CD4-positive, alpha-beta T cell (primary cell): ENCODE measurements at places on chromosomes 3 and 15. TPM values are rescaled to one million over a fixed set of nuclear protein-coding genes. Genes with fewer than 3 reads are reported as not detected.

- no peak overlapping the region for H3K4me3 ChIP-seq
- no peak for DNase-seq
- no peaks in the 10 kb centered on the region for H3K4me1 ChIP-seq
These were observed 1501.0 kb downstream of the SI start for GRCh38 chr3:163577271-163577670.

DNA sequence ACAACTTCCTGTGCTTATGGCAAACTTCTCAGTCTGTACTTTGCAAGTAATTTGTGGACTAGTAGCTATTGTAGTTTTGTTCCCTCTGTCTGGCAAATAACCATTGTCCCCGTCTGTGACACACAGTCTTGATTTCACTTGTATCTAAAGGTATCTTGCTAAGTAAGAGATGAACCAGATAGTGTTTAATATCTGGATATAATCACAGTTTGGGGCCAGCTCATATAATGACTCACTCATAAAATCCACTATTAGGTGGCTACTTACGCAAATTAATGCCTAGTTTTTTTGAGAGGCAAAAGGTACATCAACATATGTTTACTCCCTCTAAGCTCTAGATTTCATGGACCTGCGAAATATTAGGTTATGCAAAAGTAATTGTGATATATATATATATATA is 30.4 kb downstream of the VGLL3 start:
- no peak overlapping the region for H3K4me3 ChIP-seq
- no peaks in the 10 kb centered on the region for H3K27me3 ChIP-seq
- H3K27ac ChIP-seq = no peak overlapping the region
- DNase-seq = no peak
- no peaks in the 10 kb centered on the region for H3K36me3 ChIP-seq
- no peaks in the 10 kb centered on the region for H3K4me1 ChIP-seq

GRCh38 chr3:108053067-108053466 is 37.8 kb downstream of the CD47 start:
- no peaks in the 10 kb centered on the region for H3K27me3 ChIP-seq
- no peak for DNase-seq
- peaks cover 11% of the 10 kb centered on the region for H3K4me1 ChIP-seq
- no peak overlapping the region for H3K27ac ChIP-seq
- peaks cover 88% of the 10 kb centered on the region for H3K36me3 ChIP-seq

GRCh38 chr15:43286074-43286473 is 19.3 kb upstream of the TGM5 start:
- no peak for DNase-seq
- no peaks in the 10 kb centered on the region for H3K27me3 ChIP-seq
- no peaks in the 10 kb centered on the region for H3K4me1 ChIP-seq
- H3K27ac ChIP-seq = no peak overlapping the region

- no peak overlapping the region for H3K4me3 ChIP-seq
- H3K4me1 ChIP-seq = peaks cover 14% of the 10 kb centered on the region
- no peaks in the 10 kb centered on the region for H3K36me3 ChIP-seq
- H3K27me3 ChIP-seq = no peaks in the 10 kb centered on the region
- no peak overlapping the region for H3K27ac ChIP-seq
These were observed 68.0 kb downstream of the TRAK1 start for GRCh38 chr3:42159147-42159546.

- no peak overlapping the region for H3K27ac ChIP-seq
- no peak overlapping the region for H3K4me3 ChIP-seq
These were observed 232.0 kb downstream of the KCNMB2 start for GRCh38 chr3:178768072-178768864.

DNA sequence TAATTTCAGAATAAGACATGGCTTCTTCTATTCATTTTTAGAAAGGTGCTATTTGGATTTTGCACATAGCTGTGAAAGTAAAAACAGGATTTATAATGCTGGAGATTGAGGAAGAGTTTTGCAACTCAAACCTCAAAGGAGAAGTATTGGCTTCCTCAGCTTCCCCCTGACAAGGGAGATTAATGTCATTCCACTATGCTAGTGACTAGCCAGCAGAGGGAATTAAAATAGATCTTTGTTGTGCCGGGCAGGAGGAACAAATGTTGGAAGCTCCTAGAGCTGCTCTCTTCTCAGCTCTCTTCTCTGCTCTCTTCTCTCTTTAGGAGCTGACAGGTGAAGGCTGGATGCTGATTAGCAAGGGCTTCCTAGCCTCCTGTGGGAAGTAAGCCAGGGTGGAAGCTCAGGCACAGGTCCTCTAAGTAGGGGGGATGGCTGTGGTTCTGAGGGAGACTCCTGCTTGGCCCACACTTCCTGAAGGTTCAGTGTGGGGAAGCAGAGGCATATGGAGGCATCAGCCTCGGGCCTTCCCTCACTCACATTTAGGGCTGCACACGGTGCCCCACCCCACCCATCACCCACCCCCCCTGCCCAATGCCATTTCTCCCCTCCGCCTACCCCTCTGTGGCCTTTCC is 29.6 kb downstream of the CX3CR1 start:
- H3K27me3 ChIP-seq = no peaks in the 10 kb centered on the region
- no peak for DNase-seq
- no peak overlapping the region for H3K27ac ChIP-seq
- H3K4me1 ChIP-seq = peaks cover 3% of the 10 kb centered on the region
- no peaks in the 10 kb centered on the region for H3K36me3 ChIP-seq
- no peak overlapping the region for H3K4me3 ChIP-seq

DNA sequence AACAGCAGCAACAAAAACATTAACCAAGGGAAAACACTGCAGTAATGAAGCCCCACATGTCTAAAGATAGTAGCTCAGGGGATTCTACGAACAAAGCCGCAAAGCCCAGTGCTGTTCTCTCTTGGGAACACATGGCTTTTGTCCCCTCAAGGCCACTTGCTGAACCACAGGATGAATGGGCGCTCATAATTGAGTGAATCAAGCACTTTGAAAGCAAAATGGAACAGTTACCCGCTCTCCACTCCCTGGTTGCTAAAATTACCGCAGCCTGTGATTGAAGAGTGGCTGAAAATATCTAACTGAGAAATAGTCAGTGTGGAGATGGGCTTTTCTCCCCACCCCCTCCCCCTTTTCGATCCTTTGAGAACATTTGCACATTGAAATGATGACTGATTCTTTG is 39.6 kb downstream of the RASGRF1 start:
- no peak for DNase-seq
- no peaks in the 10 kb centered on the region for H3K36me3 ChIP-seq
- H3K27ac ChIP-seq = no peak overlapping the region
- no peaks in the 10 kb centered on the region for H3K4me1 ChIP-seq
- no peak overlapping the region for H3K4me3 ChIP-seq
- H3K27me3 ChIP-seq = no peaks in the 10 kb centered on the region

DNA sequence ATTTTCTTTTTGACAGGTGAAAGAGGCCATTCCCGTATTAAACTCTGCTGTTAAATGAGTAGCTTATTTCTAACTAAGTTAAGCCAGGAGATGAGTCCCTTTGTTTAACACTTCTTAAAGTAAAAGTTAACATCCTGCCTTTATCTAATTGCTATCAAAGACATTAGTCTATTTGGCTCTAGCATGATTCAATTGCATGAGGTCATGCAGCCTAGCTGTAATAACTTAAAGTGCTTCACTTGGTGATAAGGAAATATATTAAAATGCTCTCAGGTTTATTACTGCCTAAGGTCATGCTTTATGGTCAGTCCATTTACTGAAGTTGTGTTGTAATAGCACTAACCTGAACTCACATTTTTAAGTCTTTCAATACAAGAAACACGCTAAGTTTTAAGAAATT is 82.3 kb upstream of the MLF1 start:
- DNase-seq = no peak
- H3K36me3 ChIP-seq = no peaks in the 10 kb centered on the region
- no peak overlapping the region for H3K4me3 ChIP-seq
- H3K4me1 ChIP-seq = no peaks in the 10 kb centered on the region
- no peaks in the 10 kb centered on the region for H3K27me3 ChIP-seq
- H3K27ac ChIP-seq = no peak overlapping the region

DNA sequence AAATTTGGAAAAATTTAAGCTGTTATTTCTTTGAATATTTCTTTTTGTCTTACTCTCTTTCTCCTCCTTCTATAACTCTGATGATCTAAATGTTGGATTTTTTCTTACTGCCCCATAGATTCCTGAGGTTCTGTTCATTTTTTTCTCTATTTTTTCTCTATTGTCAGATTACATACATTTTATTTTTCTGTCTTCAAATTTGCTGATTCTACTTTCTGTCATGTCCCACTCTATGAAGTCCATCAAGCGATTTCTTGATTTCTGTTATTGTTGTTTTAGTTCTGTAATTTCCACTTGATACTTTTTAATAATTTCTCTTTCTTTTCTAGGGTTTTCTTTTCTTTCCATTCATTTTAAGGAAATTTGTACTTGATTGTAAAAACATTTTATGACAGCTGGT is 83.7 kb upstream of the THRB start:
- no peak overlapping the region for H3K27ac ChIP-seq
- H3K27me3 ChIP-seq = no peaks in the 10 kb centered on the region

GRCh38 chr15:28922707-28923012 is 36.9 kb downstream of the APBA2 start:
- no peak overlapping the region for H3K4me3 ChIP-seq
- no peak for DNase-seq
- H3K36me3 ChIP-seq = peaks cover 12% of the 10 kb centered on the region
- H3K27me3 ChIP-seq = no peaks in the 10 kb centered on the region

DNA sequence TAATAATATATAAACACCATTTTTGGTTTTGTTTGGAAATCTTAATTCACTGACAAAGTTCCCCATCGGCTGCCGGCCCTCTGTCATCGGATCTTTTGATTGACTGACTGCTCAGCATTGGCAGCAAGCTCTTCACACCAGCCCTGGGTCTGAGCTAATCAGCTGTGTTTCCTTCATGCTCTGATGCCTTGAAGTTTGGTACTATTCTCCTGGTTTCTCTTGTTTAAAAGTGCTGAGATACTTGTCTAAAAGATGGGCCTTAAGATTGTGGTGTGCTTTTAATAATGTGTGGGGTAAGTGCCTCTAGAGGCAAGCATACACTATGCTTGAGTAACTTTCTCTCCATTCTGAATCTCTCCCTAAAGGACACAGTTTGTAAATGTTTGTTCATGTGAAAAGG is 415.5 kb upstream of the TPRG1 start:
- DNase-seq = no peak
- H3K27ac ChIP-seq = no peak overlapping the region
- H3K4me3 ChIP-seq = no peak overlapping the region

GRCh38 chr3:4551051-4551711 is 58.0 kb downstream of the ITPR1 start:
- no peaks in the 10 kb centered on the region for H3K4me1 ChIP-seq
- no peaks in the 10 kb centered on the region for H3K27me3 ChIP-seq
- H3K36me3 ChIP-seq = no peaks in the 10 kb centered on the region
- no peak overlapping the region for H3K4me3 ChIP-seq
- H3K27ac ChIP-seq = no peak overlapping the region
- DNase-seq = no peak

GRCh38 chr3:29754346-29754745 is 473.5 kb downstream of the RBMS3 start:
- no peak overlapping the region for H3K4me3 ChIP-seq
- H3K36me3 ChIP-seq = no peaks in the 10 kb centered on the region
- H3K27me3 ChIP-seq = no peaks in the 10 kb centered on the region
- H3K27ac ChIP-seq = no peak overlapping the region

- H3K4me1 ChIP-seq = peaks cover 24% of the 10 kb centered on the region
- H3K27ac ChIP-seq = no peak overlapping the region
- H3K4me3 ChIP-seq = peak overlapping the region; percentile 29
- no peaks in the 10 kb centered on the region for H3K27me3 ChIP-seq
- H3K36me3 ChIP-seq = no peaks in the 10 kb centered on the region
These were observed 792 bp downstream of the SHF start for GRCh38 chr15:45186771-45187577.

DNA sequence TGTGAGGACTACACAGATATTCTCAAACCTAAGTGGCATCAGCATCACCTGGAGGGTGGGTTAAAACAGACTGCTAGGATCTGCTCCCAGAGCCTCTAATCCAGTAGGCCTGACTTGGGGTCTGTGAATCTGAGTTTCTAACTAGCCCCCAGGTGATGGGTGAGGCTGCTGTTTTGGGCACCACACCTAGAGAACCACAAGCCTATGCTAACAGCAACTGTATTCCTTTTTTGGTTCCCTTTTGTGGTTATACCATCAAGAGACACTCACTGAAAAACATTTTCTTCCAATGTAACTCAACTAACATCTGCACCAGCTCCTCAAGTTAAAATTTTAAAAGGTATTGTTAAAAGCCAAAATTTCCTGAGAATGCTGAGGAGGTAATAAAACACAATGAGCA is 16.0 kb downstream of the WDR82 start:
- H3K4me1 ChIP-seq = peaks cover 59% of the 10 kb centered on the region
- no peaks in the 10 kb centered on the region for H3K27me3 ChIP-seq
- H3K27ac ChIP-seq = peak overlapping the region; percentile 18
- H3K36me3 ChIP-seq = peaks cover 98% of the 10 kb centered on the region
- no peak for DNase-seq
- H3K4me3 ChIP-seq = peak overlapping the region; percentile 21

GRCh38 chr3:52385157-52385556 is 59.7 kb downstream of the SEMA3G start:
- no peaks in the 10 kb centered on the region for H3K27me3 ChIP-seq
- H3K27ac ChIP-seq = no peak overlapping the region

DNA sequence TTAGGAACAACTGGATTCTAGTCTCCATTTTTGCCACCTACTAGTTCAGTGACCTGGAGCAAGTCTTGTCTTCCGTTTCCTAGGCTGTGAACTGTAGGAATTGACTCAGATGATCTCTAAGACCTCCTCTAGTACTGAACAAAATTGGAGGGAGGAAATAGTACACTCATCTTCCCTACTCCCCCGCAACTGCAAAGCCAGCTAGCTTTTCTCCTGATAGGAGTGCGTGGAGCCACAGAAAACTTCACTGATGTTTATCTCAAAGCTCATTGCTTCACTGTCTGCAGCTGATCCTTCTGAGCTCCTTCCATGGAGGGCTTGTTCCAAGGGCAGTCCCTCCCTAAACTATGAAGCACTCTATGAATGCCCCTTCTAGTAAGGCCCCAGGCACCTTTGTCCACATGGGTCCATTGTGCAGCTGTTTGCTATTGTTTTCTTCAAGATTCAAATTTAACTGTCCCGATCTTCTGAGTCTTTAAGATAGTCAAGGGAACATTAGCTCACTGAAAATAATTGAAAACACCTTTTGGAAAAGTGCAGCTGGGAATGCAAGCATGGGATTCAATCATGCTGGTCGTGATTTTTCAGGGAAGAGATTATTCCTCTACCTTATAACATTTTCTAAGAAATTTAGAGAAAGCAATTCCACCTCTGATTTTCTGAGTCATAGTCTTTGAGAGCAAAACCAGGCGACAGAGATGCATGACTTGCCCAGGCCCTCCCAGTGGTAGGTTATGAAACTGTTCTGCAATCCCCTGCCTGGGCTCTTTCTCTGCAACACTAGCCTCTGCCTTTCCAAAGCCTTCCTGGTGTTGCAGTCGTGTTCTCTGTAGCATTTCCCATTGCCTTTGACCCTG is 24.3 kb downstream of the FILIP1L start:
- H3K27me3 ChIP-seq = no peaks in the 10 kb centered on the region
- DNase-seq = peak; percentile 21
- H3K27ac ChIP-seq = no peak overlapping the region

GRCh38 chr3:136547293-136547692 is 204.9 kb downstream of the STAG1 start:
- H3K4me3 ChIP-seq = no peak overlapping the region
- no peaks in the 10 kb centered on the region for H3K4me1 ChIP-seq
- no peak overlapping the region for H3K27ac ChIP-seq

GRCh38 chr3:53331871-53332270 is 15.5 kb downstream of the DCP1A start:
- H3K36me3 ChIP-seq = peaks cover 43% of the 10 kb centered on the region
- no peaks in the 10 kb centered on the region for H3K4me1 ChIP-seq
- no peak overlapping the region for H3K27ac ChIP-seq

Gene ZNF774
- total RNA-seq = 0.20 TPM

Gene UQCC5
- 8.3 TPM for total RNA-seq

Gene A4GNT
- total RNA-seq = not detected

Gene SEMA3F
- 1.1 TPM for total RNA-seq

Gene CD86
- total RNA-seq = 1.4 TPM

Gene SOX14
- total RNA-seq = not detected

Gene CCR9
- total RNA-seq = 7.4 TPM

Gene PCSK6
- total RNA-seq = 0.28 TPM

Gene PLD1
- 1.0 TPM for total RNA-seq

Gene FBN1
- total RNA-seq = 0.11 TPM

Gene MST1R
- 0.89 TPM for total RNA-seq
